Stimulated activated CD4-positive, alpha-beta T cell treated with anti-CD3 and anti-CD28 coated beads, Interleukin-15, amount 100 ng/mL, for 48 hours (primary cell): ENCODE measurements at places on chromosomes 11 and 22.

DNA sequence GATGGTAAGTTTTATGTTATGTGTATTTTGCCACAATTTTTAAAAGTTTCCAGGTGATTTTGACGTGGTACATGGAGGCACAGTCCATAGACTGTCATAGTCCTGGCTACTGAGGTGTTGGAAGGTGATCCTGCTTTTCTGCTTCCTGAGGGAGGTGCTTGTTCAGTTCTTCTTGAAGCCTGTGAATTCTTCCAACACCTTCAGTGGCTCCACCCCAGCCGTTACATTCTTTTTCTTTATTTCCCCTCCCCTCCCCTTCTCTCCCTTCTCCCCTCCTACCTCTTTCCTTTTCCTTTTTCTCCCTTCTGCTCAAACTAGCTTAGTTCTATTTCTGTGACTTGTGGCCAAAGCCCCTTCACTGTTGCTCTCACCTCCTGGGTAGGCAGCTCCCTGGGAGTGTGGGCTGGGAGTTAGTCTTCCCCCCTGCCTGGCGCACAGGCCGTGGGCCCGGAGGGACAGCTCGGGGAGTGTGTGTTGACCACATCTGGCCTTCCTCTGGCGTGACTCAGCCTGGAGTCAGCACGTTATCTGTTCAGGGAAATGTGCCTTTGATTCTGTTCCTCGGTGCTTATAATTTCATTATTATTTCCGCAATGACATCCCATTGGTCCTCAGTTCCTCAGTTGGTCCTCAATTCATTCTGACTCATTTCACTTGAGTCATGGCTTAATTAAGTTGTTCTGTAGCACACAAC is 566.2 kb downstream of the TBC1D22A start:
- no peak for DNase-seq

- no peak for DNase-seq
These were observed 71.1 kb downstream of the RPUSD4 start for GRCh38 chr11:126140201-126140925.

- no peak for DNase-seq
These were observed 10.8 kb downstream of the PPFIBP2 start for GRCh38 chr11:7524462-7525235.

GRCh38 chr11:58900479-58901420 is 38.5 kb upstream of the GLYATL1 start:
- DNase-seq: peak; percentile 19

DNA sequence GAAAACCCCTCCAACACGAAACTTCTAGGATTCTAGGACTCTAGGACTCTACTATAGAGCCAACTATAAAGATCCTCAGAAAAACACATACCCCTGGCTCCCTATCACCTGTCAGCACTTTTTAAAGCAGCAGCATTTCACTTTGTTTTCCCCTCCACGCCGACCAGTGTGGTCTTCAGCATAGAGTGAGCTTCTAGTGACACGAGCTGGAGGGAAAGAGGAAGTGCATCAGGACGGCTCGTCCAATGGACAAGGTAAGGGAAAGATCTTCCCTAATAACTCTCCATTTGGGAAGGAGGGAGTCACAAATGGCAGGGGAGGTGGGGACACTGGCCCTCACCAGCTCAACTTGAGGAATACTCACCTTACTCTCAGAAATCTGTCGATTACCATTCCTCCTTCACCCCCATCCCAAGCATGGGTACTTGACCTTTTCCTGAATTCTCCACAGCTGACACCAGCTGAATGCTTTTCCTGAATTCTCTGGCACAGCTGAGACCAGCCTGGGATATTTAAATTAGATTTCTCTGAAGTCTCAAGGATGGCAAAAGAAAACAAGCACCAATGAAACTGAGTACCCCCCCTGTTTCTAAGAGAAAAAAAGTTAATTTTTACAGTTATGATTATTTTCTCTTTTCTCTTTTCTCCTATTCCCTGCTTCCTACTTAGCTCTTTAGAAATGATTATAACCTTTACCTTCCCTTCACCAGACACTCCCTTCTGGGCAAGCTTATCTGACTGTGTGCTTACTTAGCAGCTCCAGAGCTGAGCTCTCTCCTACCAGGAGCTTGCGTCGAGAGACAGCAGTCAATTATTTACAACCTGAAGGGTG is 33.3 kb upstream of the NNMT start:
- DNase-seq: no peak

DNA sequence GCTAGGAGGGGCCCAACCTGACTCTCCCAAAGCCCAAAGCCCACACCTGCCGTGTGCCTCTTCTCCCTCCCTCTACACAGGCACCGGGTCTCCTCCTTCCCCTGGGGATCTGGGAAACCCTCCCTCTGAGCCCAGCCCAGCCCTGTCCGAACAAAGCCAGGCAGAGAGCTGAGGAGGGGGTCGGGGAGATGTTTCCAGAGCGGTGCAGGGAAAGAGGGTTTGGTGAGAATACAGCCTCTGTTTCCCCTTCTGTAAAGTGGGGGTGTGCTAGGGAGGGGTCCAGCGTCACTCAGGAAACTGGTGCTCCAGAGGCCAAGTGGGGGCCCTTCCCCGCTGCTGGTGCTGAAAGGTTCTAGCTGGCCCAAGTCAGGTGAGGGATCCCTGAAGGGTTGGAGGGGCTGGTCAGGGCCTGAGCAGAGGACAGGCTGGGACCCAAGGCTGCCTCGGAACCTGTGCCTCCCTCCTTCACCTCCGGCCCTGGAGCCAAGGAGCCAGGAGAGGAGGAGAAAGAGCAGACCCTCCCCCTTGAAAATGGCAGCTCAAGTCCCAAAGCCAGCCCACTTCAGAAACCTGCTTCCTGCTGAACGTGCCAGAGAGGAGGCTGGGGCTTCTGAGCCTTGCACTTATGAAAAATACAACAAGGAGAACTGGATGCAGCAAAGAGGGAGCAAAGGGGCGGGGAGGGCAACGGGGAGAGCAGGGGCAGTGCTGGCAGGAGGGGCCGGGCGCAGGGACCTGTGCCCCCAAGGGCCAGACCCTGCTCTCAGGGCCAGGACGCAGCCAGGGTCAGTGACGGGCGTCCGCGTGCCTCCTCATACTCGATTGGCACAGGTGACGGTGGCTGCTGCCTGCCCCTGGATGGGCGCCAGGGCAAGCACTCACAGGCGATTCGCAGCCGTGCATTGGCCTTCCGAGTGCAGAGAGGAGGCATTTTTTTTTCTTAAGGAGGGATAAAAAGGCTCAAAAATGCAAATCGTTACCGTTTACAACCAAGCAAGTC is 43.2 kb downstream of the MACROD1 start:
- DNase-seq: no peak

DNA sequence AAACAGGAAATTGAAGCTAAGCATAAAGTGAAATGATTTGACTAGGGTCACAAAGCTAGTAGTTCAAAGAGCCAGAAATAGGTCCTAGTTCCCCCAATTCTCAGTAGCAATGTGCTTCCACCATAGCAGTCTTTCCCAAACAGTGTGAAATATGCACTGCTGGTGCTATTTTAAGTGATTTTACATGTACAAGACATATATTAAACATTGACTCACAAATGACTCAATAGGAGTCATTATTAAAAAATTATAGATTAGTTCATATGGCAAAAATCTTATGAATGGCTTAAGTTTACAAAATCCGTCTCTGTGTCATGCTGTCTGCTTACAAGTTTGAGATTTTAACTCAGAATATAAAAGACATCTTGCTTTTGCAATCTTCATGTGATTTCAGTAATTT is 21.4 kb downstream of the KIF18A start:
- DNase-seq: no peak

GRCh38 chr22:37569009-37569920 is 9.0 kb downstream of the CDC42EP1 start:
- no peak for DNase-seq

- DNase-seq: no peak
These were observed 47.2 kb downstream of the PIWIL3 start for GRCh38 chr22:24727218-24727851.

DNA sequence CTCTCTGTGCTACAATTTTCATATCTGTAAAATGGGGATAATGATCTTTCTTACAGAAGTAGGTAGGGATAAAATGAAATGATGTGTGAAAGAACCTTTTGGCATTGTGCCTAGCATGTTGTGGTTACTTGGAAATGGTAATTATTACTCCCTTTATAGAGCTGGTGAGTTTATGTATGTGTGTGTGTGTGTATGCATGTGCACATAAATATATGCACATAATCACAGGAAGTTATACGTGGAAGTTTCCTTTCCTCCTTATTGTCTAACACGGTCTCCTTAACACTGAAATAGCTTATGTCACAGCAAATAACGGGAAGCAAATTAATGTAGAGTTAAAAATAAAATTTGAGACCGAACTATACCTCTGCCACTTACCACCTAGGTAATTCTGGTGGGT is 163.7 kb upstream of the ZBED5 start:
- no peak for DNase-seq

DNA sequence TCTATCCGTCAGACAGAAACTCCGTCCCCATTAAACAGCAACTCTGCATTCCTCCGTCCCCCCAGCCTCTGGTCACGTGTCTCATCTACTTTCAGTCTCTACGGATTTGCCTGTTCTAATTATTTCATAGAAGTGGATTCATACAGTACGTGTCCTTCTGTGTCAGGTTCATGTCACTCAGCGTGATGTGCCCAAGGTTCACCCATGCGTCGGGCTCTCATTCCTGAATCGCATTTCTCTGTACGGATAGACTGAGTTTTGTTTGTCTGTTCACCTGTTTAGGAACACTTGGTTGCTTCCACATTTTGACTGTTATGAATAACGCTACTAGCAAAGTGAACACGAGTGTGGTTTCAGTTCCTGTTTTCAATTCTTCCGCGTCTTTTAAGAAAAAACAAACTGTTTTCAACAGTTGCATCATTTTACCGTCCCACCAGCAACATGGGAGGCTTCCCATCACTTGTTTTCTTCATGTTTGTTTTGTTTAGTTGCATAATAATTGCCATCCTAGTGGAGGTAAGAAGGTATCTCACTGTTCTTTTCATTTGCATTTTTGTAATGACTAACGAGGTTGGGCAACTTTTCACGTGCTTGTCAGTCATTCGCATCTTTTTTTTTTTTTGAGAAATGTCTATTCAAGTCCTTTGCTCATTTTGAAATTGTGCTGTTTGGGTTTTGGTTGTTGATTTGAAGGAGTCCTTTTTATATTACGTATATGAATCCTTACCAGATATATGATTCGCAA is 8.9 kb upstream of the NLRP6 start:
- DNase-seq: no peak

GRCh38 chr11:83835423-83835822 is 549.3 kb upstream of the CCDC90B start:
- DNase-seq: no peak

DNA sequence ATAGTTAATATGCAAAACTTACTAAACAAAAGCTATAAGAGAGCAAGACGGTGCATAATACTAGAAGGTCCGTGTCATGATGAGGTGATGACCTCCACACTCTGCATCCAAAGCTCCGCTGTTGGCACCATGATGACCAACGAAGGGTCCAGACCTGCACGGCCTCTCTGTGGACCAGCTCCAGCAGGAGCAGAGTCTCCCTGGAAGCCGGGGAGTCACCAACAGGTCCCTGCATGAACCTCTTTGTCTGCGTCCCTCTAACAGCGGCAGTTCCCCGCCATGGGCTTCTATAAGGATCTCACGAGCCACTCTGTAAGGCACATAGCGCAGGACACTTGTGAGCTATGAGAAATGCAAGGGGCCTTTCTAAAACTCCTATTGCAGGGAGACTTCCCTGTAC is 517.3 kb downstream of the BRD1 start:
- no peak for DNase-seq

- no peak for DNase-seq
These were observed 30.0 kb upstream of the SYT7 start for GRCh38 chr11:61610905-61611304.

GRCh38 chr11:17683377-17684161 is 35.8 kb upstream of the MYOD1 start:
- DNase-seq: no peak

GRCh38 chr22:46012881-46013281 is 35.9 kb upstream of the WNT7B start:
- no peak for DNase-seq

- no peak for DNase-seq
These were observed 384.8 kb downstream of the TMEM135 start for GRCh38 chr11:87422566-87422965.

DNA sequence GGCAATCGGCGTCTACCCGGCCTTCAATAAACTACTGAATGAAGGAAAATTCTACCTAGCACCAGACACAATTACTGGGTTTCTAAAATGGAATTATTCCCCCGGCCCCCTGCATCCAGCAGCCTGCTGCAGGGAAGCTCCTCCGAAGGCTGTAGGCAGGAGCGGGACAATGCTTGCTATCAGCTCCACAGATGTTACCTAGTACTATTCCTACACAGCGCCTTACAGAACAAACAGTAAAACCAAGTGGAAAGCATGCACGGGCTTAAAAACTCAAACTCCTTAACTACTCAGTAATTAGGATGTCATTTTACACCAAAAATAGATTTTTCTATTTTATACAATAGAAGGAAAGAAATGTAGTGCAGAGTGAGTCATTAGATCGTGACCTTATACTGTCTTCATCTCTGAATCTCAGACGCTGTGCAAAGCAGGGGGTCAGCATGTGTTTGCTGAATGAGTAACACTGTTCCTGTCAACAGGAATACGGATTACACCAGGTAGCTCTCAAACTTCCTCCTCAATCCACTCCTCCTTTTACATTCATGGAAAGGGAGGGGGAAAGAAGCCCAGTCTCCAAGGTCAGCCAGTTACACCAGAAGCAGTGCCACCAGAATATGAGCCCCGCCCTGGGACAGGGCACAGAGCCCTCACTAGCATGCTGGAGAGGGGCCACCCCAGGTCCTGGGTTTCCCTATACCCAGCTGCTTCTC is 74.9 kb downstream of the PACSIN2 start:
- no peak for DNase-seq

DNA sequence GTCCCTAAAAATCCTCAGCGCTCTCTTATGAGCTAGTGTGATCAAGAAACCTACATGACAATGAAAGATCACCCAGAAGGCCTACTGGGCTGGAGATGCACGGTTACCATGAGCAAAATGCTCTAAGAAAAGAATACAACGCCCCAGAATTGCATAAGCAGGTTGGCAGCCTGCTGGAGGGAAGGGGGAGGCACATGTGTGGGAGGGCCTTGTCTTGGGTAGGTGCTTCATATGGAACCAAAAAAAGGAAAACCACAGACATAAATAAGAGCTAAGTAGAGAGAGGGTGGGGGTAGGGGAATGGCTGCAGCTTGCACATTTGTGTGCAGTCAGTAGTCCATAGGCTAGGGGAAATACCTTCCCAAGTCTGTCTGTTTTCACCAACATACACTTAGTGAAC is 2.8 kb downstream of the SIAE start:
- no peak for DNase-seq

- DNase-seq: no peak
These were observed 201.9 kb upstream of the SESN3 start for GRCh38 chr11:95432714-95433503.

GRCh38 chr11:69451289-69451688 is 30.2 kb upstream of the LINC01488 start:
- DNase-seq: no peak

- DNase-seq: no peak
These were observed 653 bp downstream of the PCSK7 start for GRCh38 chr11:117230999-117231841.
